Right renal pelvis (tissue), 4 donors: ENCODE measurements at places on chromosomes 3 and 15.

DNA sequence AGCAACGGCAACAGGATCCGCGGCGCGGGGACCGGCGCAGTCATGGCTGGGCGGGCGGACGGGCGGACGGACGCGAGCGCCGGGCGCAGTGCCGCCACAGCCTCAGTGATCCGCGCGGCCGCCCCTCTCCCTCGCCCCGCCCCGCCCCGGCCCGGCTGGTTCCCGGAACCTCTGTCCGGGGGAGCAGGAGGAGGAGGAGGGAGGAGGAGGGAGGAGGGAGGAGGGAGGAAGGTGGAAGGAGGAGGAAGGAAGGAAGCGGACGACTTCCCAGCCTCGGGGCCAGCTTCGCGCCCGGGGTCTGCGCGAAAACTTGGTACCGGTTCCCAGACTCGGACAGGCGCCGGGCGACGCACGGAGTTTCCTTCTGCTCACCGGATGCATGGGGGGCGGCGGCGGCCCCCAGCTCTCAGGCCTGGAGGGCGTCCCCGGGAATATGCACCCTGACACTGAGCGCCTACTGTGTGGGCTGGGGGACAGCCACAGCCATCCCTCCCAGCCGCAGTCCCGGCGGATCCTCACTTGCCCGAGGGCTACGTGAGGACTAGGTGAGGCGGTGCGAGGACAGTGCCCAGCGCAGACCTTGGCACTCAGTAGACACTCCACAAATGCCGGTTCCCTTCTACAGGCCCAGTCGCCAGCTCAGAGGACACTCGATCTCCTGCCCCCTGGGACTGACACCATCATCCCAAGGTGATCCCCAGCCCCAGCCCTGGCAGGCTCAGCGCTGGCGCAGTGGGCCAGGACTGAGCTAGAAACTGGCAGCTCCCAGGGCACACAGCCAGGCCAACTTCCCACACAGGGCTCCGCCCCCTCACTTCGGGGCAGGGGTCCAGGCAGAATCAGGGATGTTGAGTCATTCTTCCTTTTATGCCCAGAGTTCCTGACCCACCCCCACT, at the start of gene SHISA5:
Gene SHISA5, minus strand, starts transcription at position 124 of the 896 bp plus-strand sequence. Its CDS starts 80 bp downstream, at position 44.
- DNase-seq, result peak; percentile 45

DNA sequence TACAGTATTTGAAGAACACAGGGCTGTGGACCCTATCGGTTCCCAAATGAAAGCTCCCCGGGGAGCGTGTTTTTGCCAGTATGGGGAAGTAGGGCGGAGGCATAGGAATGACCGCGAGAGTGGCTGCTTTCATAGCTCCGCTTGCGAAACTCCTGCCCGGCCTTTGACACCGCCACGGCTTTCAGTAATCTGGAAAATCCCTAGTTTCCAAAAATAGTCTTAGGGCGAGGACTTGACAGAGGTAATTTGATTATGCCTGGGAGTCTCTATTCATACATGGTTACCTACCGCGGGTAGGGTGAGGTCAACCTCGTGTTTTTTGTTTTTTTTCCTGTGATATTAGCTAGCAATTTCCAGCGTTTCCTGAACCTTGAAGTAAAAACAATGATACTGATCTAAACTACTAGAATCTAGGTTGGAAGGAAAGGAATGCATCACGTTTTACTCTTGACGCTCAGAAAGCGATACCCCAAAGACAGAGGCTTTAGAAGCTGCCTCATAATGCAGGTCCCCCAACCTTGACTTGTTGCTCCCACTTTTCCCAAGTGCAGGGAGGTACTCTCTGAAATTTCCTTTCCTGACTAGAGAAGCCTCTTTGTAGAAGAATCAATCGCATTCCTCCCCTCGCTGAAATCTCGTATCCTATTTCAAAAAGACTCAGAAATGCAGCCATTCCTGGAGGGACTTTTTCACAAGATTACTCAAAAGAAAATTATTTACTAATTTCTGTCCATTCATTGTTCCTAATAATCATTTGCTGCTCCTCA, 894 bp upstream of the CCNL1 start:
- DNase-seq, result peak; percentile 52

- DNase-seq, result no peak
These were observed 5.6 kb downstream of the WDR82 start for GRCh38 chr3:52272831-52273230.

DNA sequence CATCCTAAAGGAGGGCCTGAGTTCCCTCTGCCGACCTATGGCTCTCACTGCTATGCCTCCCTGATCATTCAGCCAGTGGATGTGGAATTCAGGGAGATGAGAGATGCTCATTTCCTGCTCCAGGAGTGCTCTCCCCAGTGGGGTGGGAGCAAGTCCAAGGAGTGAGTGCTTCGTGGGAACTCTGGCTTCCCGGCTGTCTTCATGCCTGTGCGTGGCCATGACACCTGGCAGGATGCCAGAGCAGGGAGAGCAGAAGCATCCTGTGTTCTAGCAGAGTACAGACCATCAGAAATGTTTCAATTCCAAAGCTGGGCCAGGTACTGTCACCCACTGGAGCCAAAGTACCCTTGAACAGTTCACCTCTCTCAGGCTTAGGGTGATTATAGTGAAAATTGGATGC, 45.1 kb downstream of the APH1B start:
- DNase-seq, result no peak

DNA sequence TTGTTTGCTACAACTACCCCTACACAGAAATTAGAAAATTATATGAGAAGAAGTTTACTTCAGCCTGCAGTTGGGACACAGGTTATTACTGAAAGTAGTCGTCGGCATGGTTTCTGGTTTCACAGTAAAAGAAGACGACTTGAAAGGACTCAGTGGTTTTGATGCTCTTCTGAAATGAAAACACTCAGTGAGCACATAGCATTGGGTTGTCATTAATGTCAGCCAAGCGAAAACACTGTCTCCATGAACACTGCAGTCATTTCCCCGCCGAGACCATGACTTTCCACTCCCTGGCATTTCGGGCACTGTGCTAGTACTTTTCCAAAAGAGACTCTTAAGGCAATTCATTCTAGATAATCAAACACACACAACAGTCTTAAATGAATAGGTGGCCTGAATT, 69.2 kb upstream of the ICE2 start:
- peak; percentile 26 for DNase-seq

- DNase-seq, result no peak
These were observed 65.4 kb downstream of the TFRC start for GRCh38 chr3:196016485-196016884.

DNA sequence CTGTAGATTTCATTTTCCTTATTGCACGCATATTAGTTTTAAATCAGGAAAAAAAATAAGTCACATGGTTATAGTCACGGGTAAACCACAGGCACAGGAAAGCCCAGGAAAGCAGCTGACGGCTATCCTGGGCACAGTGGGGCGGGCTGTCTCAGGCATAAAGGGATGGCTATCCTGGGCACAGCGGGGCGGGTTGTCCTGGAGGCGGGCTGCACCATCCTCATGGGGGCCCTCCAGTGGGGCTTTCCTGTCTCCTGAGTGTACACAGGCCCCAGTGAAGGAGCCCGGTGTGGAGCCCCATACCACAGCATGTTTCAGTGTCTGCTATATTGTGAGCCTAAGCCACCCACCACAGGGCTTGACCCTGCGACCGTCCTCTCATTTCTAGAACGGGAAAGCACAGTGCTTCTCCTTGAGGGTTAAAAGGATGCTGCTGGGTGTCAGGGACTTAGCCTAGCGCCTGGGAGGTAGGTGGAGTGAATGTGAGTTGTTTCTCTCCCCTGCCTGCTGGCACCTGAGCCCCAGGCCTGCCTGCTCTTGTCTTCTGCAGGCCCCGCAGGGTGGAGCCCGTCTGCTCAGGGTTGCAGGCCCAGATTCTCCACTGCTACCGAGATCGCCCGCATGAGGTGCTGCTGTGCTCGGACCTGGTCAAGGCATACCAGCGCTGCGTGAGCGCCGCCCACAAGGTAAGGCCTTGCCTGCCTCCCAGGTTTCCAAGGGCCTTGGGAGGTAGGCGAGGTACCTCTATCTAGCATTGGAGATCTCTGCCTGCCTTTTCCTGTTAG, 25.9 kb upstream of the PLXNA1 start:
- DNase-seq, result no peak

DNA sequence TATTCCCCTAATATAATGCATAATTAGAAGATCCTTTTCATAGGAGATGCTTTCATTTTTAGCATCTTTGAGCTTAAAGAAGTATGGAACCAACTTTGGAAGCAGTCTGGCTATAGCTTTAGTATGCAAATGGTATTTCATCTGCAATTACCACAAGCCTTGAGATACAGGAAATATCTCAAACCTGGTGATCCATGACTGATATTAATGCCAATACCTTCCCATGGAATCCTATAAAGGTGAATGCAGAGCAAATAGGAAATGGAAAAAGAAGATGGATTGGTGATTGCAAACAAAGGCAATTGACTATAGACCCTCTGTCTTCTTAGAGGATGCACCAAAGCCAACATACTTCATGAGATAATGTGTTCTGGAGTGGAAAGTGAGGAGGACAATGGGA, 326.4 kb downstream of the KBTBD8 start:
- DNase-seq, result no peak

- no peak for DNase-seq
These were observed 18.9 kb downstream of the SRGAP3 start for GRCh38 chr3:9230596-9230995.

- DNase-seq, result no peak
These were observed 34.5 kb downstream of the ZFAND6 start for GRCh38 chr15:80093854-80094418.

DNA sequence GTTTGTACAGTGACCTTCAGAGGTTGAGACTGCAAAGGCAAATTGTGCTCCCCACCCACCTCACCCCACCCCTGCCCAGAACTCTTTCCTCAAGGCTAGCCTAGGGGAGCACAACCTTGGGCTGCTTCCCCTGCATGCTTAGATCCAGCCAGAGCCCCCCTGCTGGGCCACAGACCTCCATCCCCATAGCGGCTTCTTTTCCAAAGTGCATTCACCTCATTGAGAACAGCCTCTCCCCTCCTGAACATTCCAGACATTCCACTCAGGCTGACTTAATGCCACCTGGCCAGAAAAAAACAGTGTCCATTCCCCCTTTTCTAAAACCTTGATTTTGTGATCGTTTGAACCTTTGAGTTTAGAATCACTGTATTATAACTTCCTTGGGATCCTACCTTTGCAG, 124.4 kb upstream of the TOPAZ1 start:
- DNase-seq, result no peak

- no peak for DNase-seq
These were observed 203.7 kb upstream of the ZNF385D start for GRCh38 chr3:21954709-21955108.

DNA sequence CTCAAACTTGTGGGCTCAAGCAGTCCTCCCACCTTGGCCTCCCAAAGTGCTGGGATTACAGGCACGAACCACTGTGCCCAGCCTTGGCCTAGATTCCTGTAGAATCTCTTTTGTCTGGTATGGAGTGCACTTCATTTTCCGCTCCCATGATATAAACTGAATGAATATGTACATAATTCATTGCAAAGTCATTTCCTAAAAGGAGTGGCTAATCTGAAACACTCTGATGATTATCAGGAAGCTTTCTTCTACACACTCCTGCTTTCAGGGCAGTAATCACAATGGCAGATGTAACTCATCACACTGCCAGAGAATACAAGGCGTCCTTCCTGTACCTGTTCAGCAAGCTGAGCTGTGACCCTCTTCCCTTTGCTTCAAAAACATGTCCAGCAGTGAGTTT, 28.6 kb downstream of the RLBP1 start:
- DNase-seq, result no peak

DNA sequence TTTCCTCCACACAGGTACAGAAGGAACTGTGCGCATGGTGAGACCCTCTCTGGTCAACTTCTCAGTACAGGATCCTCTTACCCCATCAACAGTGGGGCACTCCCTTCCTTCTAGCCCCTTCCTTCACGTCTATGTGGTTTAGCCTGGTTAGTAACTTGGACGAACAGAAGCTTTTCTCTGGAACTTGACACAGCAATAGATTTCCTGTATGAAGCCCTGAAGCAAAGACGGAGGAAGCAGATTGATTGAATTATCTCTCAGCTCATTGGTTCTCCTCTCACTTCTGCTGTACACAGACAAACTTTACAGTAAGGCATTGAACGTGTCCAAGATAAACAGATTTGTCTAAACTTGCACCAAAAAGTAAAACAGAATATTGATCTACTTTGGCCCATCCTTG, at the start of gene CD200R1:
Gene CD200R1, minus strand, starts transcription at position 210 of the 400 bp plus-strand sequence. CDS start 246 bp downstream, outside the sequence.
- no peak for DNase-seq

- no peak for DNase-seq
These were observed 40.4 kb upstream of the LIMD1 start for GRCh38 chr3:45554006-45554666.

- DNase-seq, result no peak
These were observed 45.8 kb downstream of the CHP1 start for GRCh38 chr15:41276831-41277230.

GRCh38 chr3:160378331-160379109, 20.5 kb downstream of the IFT80 start:
- DNase-seq, result no peak

DNA sequence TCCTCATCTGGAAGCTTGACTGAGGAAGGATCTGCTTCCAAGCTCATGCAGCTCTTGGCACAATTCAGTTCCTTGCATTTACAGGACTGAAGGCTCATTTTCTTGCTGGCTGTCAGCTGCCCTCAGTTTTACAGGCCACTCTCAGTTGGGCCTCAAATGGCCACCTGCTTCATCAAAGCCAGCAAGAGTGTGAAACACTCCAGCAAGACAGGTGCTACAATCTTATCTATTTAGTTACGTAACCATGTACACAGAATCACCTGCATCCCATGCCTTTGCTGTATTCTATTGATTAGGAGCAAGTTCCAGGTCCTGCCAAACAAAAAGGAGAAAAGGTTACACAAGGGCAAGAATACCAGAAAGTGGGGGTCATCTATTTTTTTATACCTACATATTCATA, 40.8 kb downstream of the RHCG start:
- DNase-seq, result no peak

DNA sequence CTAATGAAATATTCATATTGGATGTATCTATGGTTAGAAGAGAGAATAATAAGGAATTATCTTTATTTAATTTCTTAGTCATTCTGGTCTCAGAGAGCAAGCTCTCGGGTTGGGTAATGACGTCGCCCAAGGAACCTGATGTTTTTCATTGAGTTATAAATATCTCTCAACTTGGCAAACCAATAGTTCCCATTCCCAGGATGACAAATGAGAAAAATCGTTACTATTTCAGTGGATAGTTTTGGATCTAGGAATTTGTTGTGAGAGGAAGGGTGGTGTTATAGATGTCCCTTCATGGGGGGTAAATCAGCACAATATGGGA, 162.9 kb upstream of the NR2E3 start:
- no peak for DNase-seq

GRCh38 chr15:71826196-71826595, 15.8 kb downstream of the NR2E3 start:
- DNase-seq, result no peak

DNA sequence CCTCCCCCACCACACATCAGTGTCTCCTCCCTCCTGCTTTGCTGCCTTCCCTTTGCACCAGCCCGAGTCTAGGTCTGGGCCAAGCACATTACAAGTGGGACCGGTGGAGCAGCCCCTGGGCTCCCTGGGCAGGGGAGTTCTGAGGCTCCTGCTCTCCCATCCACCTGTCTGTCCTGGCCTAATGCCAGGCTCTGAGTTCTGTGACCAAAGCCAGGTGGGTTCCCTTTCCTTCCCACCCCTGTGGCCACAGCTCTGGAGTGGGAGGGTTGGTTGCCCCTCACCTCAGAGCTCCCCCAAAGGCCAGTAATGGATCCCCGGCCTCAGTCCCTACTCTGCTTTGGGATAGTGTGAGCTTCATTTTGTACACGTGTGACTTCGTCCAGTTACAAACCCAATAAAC, 2.3 kb upstream of the ABCF3 start:
- no peak for DNase-seq

- no peak for DNase-seq
These were observed 116.6 kb downstream of the NTRK3 start for GRCh38 chr15:88139936-88140335.
